Gastrocnemius medialis (tissue), 4 donors: ENCODE measurements at places on chromosomes 3 and 15. TPM values are rescaled to one million over a fixed set of nuclear protein-coding genes. Genes with fewer than 3 reads are reported as not detected.
A peak's percentile ranks its signal among the peaks of the same experiment; 100 is the strongest.

The IRAK2 gene
- total RNA-seq, result 28.6 TPM

DNA sequence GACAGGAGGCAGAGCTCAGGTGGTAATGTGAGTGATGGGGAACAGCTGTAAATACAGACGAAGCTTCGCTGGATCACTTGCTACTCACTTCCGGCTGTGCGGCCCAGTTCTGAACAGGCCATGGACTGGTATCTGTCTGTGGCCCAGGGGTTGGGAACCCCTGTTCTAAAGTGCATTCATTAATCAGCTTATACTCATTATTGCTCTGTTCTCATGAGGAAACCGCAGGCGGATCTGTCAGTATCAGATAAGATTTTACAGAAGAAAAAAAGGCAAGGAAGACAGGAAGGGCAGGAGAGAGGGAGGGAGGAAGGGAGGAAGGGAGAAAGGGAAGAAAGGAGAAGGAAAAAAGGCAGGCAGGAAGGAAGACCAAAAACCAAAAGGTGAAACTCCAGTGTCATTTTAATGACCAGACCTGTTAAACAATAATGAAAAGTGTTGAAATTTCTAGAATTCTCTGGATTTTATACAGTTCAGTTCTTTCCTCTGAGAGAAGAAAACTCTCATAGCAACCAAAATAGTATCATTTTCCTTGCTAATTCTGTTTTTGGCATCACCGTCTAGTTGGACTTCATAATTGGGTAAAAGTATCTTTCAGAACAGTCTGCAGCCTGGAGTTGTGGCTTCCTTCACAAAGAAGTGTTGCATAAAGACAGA lies 128.0 kb upstream of the PROK2 start:
- H3K27ac ChIP-seq, result no peak overlapping the region
- peaks cover 2% of the 10 kb centered on the region for H3K27me3 ChIP-seq
- no peak for DNase-seq
- H3K4me3 ChIP-seq, result no peak overlapping the region
- H3K36me3 ChIP-seq, result no peaks in the 10 kb centered on the region

GRCh38 chr15:25173241-25174028 lies 218.6 kb downstream of the SNRPN start:
- no peaks in the 10 kb centered on the region for H3K4me1 ChIP-seq
- no peaks in the 10 kb centered on the region for H3K27me3 ChIP-seq
- no peak overlapping the region for H3K27ac ChIP-seq
- H3K4me3 ChIP-seq, result no peak overlapping the region

The MYO5C gene
- 2.6 TPM for total RNA-seq

DNA sequence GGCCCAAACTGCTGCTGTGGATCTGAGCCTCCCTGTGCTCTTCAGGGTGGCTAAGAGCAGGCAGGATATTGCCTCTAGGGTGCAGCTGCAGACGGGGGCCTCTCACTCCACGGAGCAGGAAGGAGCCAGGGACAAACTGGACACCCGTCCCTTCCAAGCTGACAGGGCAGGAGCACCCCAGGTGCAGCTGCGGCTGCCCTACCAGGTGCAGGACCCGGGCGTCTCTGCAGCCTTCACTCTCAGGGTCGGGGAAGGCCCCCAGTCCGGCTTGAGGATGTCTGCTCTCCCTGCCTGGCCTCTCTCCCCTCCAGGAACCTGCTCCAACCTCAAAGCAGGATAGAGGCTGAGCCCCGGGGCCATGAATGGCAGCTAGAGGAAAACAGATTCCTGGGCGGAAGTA lies 1554.9 kb upstream of the CADM2 start:
- no peaks in the 10 kb centered on the region for H3K36me3 ChIP-seq

GRCh38 chr3:150449169-150449721 lies 41.1 kb downstream of the TSC22D2 start:
- no peaks in the 10 kb centered on the region for H3K27me3 ChIP-seq
- peaks cover 22% of the 10 kb centered on the region for H3K4me1 ChIP-seq
- H3K4me3 ChIP-seq, result no peak overlapping the region
- H3K36me3 ChIP-seq, result no peaks in the 10 kb centered on the region
- no peak for DNase-seq

The GOLGA8T gene
- not detected for total RNA-seq

DNA sequence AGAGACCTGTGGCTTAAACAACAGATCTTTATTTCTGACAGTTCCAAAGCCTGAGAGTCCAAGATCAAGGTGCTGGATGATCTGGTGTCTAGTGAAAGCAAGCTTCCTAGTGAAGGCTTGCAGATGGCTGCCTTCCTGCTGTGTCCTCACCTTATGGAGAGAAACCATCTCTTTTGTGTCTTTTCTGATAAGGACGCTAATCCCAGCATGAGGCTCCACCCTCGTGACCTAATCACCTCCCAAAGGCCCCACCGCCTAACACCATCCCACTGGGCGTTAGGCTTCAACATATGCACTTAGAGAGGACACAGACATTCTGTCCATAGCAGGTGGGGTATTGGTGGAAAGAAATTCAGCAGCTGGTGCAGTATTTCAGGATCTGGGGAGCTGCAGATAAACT lies 19.8 kb upstream of the LYSMD4 start:
- H3K4me1 ChIP-seq, result no peaks in the 10 kb centered on the region
- H3K27ac ChIP-seq, result no peak overlapping the region
- H3K36me3 ChIP-seq, result no peaks in the 10 kb centered on the region
- H3K4me3 ChIP-seq, result no peak overlapping the region
- DNase-seq, result no peak

The TIPARP gene
- 16.0 TPM for total RNA-seq

GRCh38 chr15:100112061-100112420 lies 229.7 kb downstream of the ADAMTS17 start:
- no peak for DNase-seq
- peak overlapping the region; percentile 23 for H3K27ac ChIP-seq

DNA sequence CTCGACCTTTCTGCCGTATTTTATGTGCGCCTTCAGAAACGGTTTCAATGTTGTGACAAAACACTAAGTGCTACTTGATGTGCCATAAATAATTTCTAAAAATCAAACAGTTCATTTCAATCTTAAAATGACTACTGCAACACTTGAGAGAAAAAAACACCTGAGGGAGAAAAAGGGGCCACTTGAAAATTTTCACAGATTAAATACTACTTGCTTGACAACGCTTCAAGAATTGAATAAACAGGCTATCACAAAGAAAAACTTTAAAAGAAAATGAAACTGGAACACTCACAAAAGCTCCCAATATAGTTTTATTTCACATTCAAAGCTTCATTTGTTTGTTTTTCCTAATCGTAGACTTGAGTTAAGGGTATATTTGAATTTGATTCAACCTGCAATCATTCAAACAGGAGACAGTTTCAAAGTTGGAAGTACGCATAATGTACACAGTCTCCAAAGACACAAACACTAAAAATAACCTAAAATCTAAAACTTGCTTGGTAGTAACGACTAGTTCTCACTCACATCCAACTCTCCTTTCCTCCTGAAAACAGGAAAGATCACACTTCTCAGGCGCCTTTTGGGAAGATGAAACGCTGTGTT lies 380.7 kb downstream of the ERC2 start:
- H3K4me1 ChIP-seq, result no peaks in the 10 kb centered on the region
- H3K27ac ChIP-seq, result no peak overlapping the region
- no peaks in the 10 kb centered on the region for H3K36me3 ChIP-seq
- no peak for DNase-seq
- no peaks in the 10 kb centered on the region for H3K27me3 ChIP-seq

The GRAMD2A gene
- not detected for total RNA-seq

GRCh38 chr3:125042725-125043406 lies 12.9 kb downstream of the HEG1 start:
- peak; percentile 68 for DNase-seq
- no peaks in the 10 kb centered on the region for H3K36me3 ChIP-seq
- peak overlapping the region; percentile 27 for H3K4me3 ChIP-seq
- peaks cover 77% of the 10 kb centered on the region for H3K4me1 ChIP-seq

The TRIM42 gene
- not detected for total RNA-seq

GRCh38 chr3:50433954-50434353 lies 69.5 kb downstream of the CACNA2D2 start:
- no peak overlapping the region for H3K27ac ChIP-seq
- H3K4me1 ChIP-seq, result no peaks in the 10 kb centered on the region
- no peaks in the 10 kb centered on the region for H3K27me3 ChIP-seq
- no peak for DNase-seq

DNA sequence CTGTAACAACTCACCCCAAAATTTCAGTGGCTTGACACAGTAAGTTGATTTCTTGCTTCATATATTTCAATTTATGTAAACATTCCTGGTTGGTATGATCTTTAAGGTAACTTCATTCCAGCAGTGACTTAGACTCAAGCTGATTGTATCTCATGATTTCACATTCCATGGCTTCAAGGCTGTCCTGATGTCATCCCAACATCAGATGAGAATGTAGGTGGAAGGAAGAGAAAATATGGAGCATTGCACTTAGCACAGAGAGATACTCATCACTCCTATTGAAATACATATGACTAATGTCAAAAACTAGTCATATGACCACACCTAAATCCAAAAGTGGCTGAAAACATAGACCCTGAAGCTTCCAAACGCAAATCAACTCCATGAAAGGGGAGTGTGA lies 793.8 kb downstream of the TBL1XR1 start:
- H3K27ac ChIP-seq, result no peak overlapping the region
- no peak overlapping the region for H3K4me3 ChIP-seq
- no peak for DNase-seq
- H3K4me1 ChIP-seq, result no peaks in the 10 kb centered on the region

DNA sequence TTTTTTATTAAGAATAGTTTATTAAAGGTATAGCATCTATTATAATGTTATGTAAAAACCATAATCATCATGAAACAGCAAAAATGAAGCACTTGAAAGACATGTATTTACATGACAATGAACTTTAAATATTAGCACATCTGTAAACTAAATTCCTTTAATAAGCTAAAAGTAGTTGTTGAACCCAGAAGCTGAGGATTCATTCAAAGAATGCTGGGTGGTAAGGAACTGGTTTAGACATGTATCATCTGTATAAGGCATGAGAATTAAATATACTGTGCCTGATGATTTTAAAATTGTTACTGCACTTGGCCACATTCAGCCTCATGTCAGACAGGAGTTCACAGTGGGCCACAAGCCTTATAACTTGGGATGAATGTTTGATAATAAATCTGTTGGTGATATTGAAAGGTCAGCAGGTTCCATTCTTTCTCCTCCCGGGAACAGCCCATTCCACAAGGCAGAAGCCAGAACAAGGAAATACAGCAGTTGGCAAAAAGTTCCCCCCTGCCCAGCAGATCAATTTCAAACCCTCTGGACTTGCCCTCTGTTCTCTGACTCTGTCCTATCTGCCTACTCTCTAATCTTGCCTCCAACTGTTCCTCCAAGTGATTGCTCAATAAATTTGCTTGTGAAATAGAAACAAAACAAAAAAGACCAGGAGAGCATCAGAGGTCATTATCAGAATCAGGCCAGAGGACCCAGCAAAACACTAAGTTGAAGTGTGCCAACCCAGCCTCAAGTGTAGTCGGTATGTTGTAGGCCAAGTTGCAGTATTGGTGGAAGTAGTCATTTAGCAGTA lies 49.8 kb upstream of the TEX264 start:
- peak; percentile 45 for DNase-seq
- no peak overlapping the region for H3K4me3 ChIP-seq
- peaks cover 35% of the 10 kb centered on the region for H3K4me1 ChIP-seq

- peaks cover 3% of the 10 kb centered on the region for H3K27me3 ChIP-seq
- no peaks in the 10 kb centered on the region for H3K4me1 ChIP-seq
- DNase-seq, result no peak
- no peak overlapping the region for H3K4me3 ChIP-seq
Measured at GRCh38 chr15:78716651-78717050, 75.6 kb upstream of the CHRNB4 start.

DNA sequence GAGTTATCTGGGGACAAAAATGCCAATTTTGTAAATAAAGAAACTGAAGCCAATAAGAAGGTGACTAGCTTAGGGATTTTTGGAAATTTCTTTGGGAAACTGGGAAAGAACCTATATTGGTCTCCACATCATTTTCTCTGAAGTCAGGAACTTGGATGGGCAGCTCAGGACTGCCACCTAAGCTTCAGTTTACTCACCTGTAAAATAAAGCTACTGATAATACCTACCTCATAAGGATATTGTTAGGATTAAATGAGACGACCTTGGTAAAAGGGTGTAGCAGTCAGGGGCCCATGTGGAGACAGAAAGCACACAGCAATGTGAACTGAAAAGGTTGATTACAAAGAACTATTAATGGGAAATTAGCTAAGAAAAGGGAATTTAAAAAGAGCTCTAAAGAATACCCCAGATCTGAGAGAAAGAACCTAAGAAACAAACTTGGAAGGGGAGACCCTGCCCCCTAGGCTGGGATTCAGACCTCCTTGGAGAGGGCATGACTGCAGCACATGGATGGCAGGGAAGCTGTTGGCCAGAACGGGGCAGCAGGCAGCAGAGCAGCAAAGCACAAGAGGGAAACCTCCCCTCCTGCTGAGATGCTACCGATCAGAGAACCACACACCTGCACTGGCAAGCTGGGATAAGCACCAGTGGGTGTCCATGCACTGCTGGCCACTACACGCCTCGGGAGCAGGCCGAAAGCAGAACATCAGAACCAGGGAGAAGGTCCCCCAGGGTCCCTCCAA lies 83.7 kb upstream of the THBS1 start:
- no peaks in the 10 kb centered on the region for H3K36me3 ChIP-seq
- H3K4me3 ChIP-seq, result no peak overlapping the region
- no peak overlapping the region for H3K27ac ChIP-seq
- H3K4me1 ChIP-seq, result no peaks in the 10 kb centered on the region
- no peak for DNase-seq
- H3K27me3 ChIP-seq, result no peaks in the 10 kb centered on the region

- H3K4me3 ChIP-seq, result no peak overlapping the region
- H3K27ac ChIP-seq, result peak overlapping the region; percentile 53
- H3K27me3 ChIP-seq, result no peaks in the 10 kb centered on the region
Measured at GRCh38 chr3:56758539-56758981, 43.2 kb downstream of the ARHGEF3 start.

DNA sequence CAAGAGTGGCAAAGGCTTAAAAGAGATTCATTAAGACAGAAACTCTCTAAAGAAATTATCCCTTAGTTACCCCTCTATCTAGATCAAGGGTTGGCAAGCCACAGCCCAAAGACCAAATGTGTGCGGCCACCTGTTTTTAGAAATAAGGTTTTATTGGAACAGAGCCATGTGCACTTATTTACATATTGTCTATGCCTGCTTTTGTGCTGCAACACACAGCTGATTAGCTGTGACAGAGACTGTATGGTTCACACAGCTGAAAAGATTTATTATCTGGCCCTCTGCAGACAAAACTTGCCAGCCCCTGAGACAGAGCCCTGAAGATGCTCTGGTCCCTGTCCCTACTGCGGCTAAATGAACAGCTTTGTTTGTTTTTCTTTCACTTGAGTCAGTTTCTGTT lies 88.1 kb downstream of the ADAMTS9 start:
- peaks cover 35% of the 10 kb centered on the region for H3K36me3 ChIP-seq
- peaks cover 13% of the 10 kb centered on the region for H3K4me1 ChIP-seq
- H3K27me3 ChIP-seq, result no peaks in the 10 kb centered on the region

DNA sequence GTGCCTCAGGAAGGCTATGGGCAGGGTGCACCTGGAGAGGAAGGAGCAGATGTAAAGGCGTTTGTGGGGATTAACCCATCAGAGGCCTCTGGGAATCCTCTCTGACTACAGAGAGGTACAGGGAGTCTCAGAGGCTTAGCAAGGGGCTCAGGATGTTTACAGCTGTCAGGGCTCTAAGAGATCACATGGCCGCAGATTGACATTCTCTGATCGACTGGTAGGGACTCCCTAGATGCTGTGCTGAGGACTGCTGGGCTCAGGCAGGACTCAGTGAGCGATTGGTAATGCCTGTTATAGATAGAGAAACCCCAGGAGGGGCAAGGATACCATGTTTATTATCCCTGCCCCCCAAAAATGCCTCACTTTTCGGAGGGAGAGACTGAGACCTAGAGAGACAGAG lies 103.5 kb downstream of the CORO2B start:
- H3K27me3 ChIP-seq, result no peaks in the 10 kb centered on the region
- no peaks in the 10 kb centered on the region for H3K4me1 ChIP-seq
- no peak for DNase-seq
- H3K36me3 ChIP-seq, result no peaks in the 10 kb centered on the region

GRCh38 chr15:31468911-31469785 lies 142.5 kb downstream of the KLF13 start:
- H3K4me1 ChIP-seq, result no peaks in the 10 kb centered on the region
- no peaks in the 10 kb centered on the region for H3K27me3 ChIP-seq
- H3K4me3 ChIP-seq, result no peak overlapping the region

The GHSR gene
- not detected for total RNA-seq
